ENCODE measurements at places on chromosomes 2 and 18. TPM values are rescaled to one million over a fixed set of nuclear protein-coding genes. Genes with fewer than 3 reads are reported as not detected.

The ACMSD gene
- total RNA-seq: not detected

The DNAH7 gene
- total RNA-seq: 0.64 TPM

The CAVIN2 gene
- total RNA-seq: 0.64 TPM

The MC5R gene
- total RNA-seq: not detected

The VIT gene
- total RNA-seq: 34.0 TPM

The CRYGC gene
- total RNA-seq: not detected

The SCYGR4 gene
- total RNA-seq: not detected

The GKN2 gene
- total RNA-seq: not detected

The KLHL41 gene
- total RNA-seq: not detected

The SERPINB10 gene
- not detected for total RNA-seq

The SLC23A3 gene
- total RNA-seq: 0.02 TPM

The RHBDD1 gene
- 4.4 TPM for total RNA-seq

The LYG1 gene
- total RNA-seq: 0.96 TPM

The ABCG8 gene
- total RNA-seq: not detected

The LYPD1 gene
- 146 TPM for total RNA-seq

The SERPINB5 gene
- not detected for total RNA-seq

The TBR1 gene
- not detected for total RNA-seq

The CAPN13 gene
- not detected for total RNA-seq

The MOGAT1 gene
- total RNA-seq: not detected

The GLI2 gene
- 0.76 TPM for total RNA-seq

The SMYD1 gene
- total RNA-seq: not detected

The ELOA2 gene
- not detected for total RNA-seq

The MERTK gene
- total RNA-seq: not detected

The POTEE gene
- total RNA-seq: 0.05 TPM
